Psoas muscle (tissue), 8 donors: ENCODE measurements at places on chromosomes 1 and 21. TPM values are rescaled to one million over a fixed set of nuclear protein-coding genes. Genes with fewer than 3 reads are reported as not detected.
A peak's percentile ranks its signal among the peaks of the same experiment; 100 is the strongest.

DNA sequence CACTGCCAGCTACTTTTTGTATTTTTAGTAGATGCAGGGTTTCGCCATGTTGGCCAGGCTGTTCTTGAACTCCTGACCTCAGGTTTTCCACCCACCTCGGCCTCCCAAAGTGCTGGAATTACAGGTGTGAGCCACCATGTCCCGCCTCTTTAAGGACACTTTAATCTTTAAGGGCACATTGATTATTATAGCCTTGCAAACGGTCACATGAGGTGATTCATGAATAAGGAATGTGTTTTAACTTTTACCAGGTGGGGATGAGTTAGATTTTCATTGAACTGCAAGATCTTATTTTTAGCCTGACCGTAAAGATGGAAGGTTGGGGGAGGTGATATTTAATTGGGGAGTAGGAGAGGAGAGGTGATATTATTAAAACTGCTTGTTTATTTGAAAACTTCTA lies 61.9 kb downstream of the TBCE start:
- no peak for DNase-seq

GRCh38 chr1:61851849-61852669 lies 109.8 kb downstream of the PATJ start:
- DNase-seq, result no peak

GRCh38 chr1:243416495-243416894 lies 160.7 kb downstream of the SDCCAG8 start:
- no peak for DNase-seq

DNA sequence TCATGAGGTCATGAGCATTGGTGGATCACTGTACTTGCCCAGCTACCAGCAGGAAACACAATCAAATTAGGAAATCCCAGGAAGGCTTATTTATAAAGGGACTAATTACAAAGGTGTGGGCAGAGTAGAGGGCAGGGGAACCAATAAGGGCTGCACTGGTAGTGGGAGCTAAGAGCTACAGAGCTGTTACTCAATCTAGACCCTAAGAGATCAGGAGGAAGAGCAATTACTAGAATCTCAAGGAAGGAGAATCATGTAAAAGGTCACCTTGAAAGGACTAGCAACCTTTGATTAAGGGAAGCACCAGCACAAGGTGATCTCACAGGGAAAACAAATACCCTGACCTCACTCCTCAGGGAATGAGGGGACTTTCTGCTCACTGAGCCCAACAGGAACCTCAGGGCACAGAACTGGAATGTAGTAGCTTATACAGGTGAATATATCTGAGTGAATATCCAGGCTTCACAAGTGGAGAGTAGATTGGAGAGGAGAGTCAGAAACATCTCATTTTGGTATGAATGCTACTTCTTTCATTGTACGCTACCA lies 66.8 kb downstream of the SAMSN1 start:
- no peak for DNase-seq

GRCh38 chr1:237478842-237479241 lies 411.9 kb downstream of the ZP4 start:
- DNase-seq, result no peak

- peak; percentile 44 for DNase-seq
Measured at GRCh38 chr21:45528981-45529784, 13.1 kb downstream of the SLC19A1 start.

DNA sequence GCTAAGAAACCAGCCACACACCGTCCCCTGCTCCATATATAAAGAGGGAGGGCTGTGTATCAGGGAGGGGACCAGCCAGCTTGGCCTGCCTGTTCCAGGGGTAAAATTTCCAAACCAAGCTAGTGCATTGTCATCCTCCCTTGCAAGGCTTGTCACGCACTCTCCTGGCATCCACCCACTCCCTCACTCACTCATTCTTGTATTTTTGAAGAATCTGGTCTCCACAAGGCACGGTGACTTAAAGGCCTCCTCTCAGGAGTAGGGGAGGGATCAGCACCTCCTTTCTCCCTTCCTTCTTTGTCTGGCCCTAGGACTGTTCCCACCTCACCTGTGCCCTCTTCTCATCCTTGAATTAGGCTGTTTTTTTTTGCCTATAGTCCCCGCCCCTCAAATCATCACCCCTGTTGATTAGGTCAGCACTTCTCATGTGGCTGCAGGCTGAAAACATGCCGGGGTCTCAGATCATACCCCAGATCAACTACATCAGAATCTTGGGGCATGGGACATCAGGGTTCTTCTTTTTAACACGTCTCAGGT lies 5.0 kb downstream of the ABCA4 start:
- DNase-seq, result no peak

GRCh38 chr1:160726114-160726497 lies 12.9 kb upstream of the SLAMF7 start:
- DNase-seq, result no peak

GRCh38 chr1:154747380-154747739 lies 122.7 kb downstream of the KCNN3 start:
- DNase-seq, result no peak

- no peak for DNase-seq
Measured at GRCh38 chr1:154862907-154863306, 7.2 kb downstream of the KCNN3 start.

The TGFB2 gene
- polyA plus RNA-seq, result 0.43 TPM

- no peak for DNase-seq
Measured at GRCh38 chr21:37862536-37862935, 53.7 kb downstream of the KCNJ6 start.

GRCh38 chr1:30966690-30967369 lies 58.3 kb upstream of the SDC3 start:
- DNase-seq, result no peak

DNA sequence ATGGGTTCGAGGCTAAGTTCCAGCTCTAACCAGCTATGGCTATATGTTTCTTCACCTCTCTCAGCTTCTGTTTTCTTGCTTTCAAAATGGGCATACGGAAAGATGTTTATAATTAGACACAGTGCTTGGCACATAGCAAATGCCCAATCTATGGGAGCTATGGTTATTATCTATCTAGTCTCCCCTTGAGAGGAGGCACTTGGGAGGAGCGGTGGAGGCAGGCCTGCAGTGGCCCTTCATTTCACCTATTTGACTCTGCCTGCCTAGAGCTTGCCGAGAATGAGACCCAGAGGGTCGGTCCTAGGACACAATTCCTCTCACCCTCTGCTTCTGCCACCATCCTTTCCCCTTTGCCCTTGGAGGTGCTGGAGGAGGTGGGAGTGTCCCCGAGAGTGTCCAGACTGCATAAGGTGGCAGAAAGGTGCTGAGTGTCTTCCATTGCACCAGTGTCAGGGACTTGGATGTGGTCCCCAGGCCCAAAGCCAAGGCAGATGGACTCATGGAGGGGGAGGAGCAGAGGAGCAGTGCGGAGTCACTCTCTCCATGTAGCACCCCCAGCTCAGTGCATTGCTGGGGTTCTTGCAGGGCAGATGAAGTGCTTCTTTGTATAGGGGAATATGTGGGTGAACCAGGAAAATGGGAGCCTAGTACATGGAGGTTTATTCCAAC lies 9.0 kb downstream of the LGR6 start:
- DNase-seq, result peak; percentile 71

The A3GALT2 gene
- not detected for polyA plus RNA-seq

The SYTL1 gene
- 0.13 TPM for polyA plus RNA-seq

The BSND gene
- not detected for polyA plus RNA-seq

The GBP5 gene
- 0.21 TPM for polyA plus RNA-seq

GRCh38 chr1:197384471-197384870 lies 116.4 kb downstream of the CRB1 start:
- DNase-seq, result no peak

The LENEP gene
- polyA plus RNA-seq, result not detected

DNA sequence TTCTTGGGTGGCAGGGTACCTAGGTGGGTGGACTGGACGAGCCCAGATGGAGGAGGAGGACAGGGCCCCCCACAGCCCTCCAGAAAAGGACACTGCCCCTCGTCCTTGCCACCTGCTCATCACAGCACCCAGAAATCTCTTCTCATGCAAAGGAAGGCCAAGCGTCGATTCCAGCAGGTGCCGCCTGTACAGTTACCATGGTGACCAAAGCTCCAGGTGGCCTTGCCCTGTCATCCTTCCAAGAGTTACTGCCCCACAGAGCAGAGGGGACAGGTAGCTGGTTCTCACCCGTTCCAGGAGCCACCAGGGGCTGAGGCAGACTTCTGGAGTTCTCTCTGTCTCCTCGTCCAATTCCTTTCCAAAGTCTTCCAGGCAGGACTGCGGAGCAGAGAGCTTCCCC lies 119.9 kb upstream of the VAMP3 start:
- DNase-seq, result no peak

GRCh38 chr1:63779338-63780211 lies 5.8 kb downstream of the ROR1 start:
- DNase-seq, result no peak

The C1orf232 gene
- polyA plus RNA-seq, result not detected

The PLD5 gene
- 0.03 TPM for polyA plus RNA-seq

- no peak for DNase-seq
Measured at GRCh38 chr1:18951818-18952391, 4.6 kb downstream of the IFFO2 start.

The HES2 gene
- not detected for polyA plus RNA-seq

DNA sequence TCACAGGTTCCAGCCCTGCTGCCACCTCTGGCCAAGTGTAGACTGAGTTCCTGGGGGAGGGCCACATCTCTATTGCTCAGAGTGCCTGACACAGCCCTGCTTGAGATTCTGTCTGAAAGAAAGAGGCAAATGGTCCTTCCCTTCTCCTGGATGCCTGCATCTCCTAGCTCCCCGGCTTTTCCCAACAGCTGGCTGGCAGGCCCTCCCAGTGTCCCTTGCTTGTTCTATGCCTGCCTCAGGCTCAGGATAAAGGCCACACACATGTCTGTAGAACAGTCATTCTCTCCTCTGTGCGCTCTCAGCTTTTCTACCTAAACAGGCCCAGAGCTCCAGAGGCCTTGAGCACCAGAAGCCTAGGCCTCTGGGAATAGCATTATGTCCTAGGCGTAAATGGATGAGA lies 343.4 kb upstream of the USP24 start:
- no peak for DNase-seq

The C4BPA gene
- polyA plus RNA-seq, result not detected

DNA sequence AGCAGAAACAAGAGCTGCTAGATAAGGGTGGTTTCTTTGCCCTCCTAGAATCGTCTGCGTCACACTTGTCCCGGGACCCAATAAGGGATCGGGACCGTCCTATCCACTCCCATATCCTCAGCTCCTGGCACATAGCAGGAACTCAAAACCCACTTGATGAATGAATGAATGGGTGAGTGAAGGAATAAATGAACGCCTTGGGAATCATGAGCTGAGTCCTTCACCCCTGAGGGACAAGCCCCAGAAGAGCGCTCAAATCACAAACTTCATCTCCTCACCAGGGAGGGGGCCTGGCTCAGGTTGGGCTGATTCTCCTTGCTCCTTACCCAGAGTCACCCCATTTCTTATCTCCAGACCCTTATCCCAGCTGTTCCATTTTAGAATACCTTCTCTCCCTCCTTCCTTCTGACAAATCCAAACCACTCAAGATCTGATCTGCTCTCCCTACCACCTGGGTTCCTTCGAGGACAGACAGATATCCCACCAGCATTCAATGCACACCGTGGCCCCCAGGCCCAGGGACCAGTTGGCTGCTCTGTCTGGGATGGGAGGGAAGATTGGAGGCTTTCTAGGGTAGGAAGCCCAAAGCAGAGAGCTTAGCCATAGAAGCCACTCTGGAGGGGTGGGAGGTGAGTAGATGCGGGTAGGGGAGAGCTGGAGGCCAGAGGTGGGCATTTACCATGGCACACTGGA lies 643 bp upstream of the MOB3C start:
- DNase-seq, result no peak

DNA sequence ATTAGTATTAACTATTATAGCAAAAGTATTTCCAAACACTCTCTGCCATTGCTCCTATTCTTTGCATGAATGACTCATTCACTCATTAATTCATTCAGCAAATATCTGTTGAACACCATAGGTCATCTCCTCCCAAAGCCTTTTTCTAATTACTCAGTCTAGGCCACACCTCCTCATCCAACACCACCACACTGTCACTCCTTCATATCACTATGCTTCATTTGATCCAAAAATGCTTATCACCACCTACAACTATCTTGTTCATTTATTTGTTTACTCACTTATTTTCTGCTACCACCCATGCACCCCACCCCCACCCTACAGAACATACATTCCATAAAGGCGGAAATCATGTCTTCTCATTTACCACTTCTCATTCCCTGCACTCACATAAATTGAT lies 94.4 kb upstream of the TNFSF4 start:
- no peak for DNase-seq

The OR2L8 gene
- polyA plus RNA-seq, result not detected

DNA sequence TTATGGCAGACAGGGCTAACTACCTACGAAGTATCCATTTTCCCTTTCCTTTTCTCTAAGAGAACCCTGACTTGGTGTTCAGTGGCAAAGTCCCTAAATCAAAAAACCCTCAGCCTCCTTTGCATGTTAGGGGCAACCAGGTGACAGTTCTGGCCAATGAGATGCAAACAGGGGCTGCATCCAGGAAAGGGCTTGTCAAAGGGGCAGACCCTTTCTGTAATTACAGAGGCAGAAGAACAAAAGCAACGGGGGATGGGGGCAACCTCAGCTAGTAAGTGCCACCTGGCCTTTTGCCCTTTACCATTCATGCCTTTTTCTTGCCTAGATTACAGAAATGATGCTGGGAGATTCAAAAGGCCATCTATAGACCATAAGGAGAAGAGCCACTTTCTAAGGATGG lies 34.4 kb downstream of the GLUL start:
- DNase-seq, result no peak

DNA sequence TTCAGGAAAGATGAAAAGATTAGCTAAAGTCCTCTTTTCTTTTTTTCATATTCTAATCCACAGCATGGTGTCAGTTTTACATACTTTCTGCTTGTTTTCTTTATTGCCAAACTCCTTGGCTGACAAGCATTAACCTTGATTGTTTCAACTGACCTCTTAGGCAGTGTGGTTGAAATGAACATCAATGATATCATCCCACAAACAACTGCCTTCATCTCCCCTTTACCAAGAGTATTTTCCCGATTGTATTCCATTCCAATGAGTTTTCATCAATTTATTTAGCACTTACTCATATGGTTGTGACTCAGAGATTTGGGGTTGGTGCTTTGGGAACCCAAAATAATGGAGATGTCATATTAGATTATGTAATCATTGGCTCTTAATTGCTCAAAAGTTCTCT lies 71.8 kb downstream of the SPAG17 start:
- no peak for DNase-seq

DNA sequence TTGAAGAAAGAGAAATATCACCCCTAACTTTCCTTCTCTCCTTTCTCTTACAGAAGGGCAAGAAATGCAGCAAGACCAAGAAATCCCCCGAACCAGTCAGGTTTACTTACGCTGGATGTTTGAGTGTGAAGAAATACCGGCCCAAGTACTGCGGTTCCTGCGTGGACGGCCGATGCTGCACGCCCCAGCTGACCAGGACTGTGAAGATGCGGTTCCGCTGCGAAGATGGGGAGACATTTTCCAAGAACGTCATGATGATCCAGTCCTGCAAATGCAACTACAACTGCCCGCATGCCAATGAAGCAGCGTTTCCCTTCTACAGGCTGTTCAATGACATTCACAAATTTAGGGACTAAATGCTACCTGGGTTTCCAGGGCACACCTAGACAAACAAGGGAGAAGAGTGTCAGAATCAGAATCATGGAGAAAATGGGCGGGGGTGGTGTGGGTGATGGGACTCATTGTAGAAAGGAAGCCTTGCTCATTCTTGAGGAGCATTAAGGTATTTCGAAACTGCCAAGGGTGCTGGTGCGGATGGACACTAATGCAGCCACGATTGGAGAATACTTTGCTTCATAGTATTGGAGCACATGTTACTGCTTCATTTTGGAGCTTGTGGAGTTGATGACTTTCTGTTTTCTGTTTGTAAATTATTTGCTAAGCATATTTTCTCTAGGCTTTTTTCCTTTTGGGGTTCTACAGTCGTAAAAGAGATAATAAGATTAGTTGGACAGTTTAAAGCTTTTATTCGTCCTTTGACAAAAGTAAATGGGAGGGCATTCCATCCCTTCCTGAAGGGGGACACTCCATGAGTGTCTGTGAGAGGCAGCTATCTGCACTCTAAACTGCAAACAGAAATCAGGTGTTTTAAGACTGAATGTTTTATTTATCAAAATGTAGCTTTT lies 2.4 kb downstream of the CCN1 start:
- no peak for DNase-seq
